Motor neuron (in vitro differentiated cells): ENCODE measurements at places on chromosomes 1 and 21. TPM values are rescaled to one million over a fixed set of nuclear protein-coding genes. Genes with fewer than 3 reads are reported as not detected.

Gene S100A12
- not detected in 2 replicates for total RNA-seq

Gene DENND2C
- 0.56 and 0.94 TPM in 2 replicates for total RNA-seq

Gene COL11A1
- 11.3 and 11.4 TPM in 2 replicates for total RNA-seq

Gene ARHGEF10L
- 35.1 and 38.4 TPM in 2 replicates for total RNA-seq

Gene MAEL
- not detected in 2 replicates for total RNA-seq

Gene UBE2Q1
- total RNA-seq, result 27.8 and 32.0 TPM in 2 replicates

Gene MEX3A
- 86.6 and 92.3 TPM in 2 replicates for total RNA-seq

Gene PADI4
- total RNA-seq, result not detected in 2 replicates

Gene KRTAP19-3
- not detected in 2 replicates for total RNA-seq

Gene ZNF683
- not detected in 2 replicates for total RNA-seq

Gene LRRC53
- total RNA-seq, result 0.22 and 0.29 TPM in 2 replicates

Gene TNFRSF8
- 0.41 and 0.47 TPM in 2 replicates for total RNA-seq

Gene ACTL8
- total RNA-seq, result not detected in 2 replicates

Gene OR14K1
- total RNA-seq, result not detected in 2 replicates

Gene SLX9
- 33.4 and 34.3 TPM in 2 replicates for total RNA-seq

Gene RIMKLA
- total RNA-seq, result 8.6 and 9.5 TPM in 2 replicates

Gene PDZK1IP1
- total RNA-seq, result not detected in 2 replicates

Gene DIO1
- 0.16 and 0.75 TPM in 2 replicates for total RNA-seq

Gene LCE1A
- not detected in 2 replicates for total RNA-seq

Gene SYCP1
- total RNA-seq, result not detected in 2 replicates

Gene THEM5
- not detected in 2 replicates for total RNA-seq

Gene RNU1-3
- total RNA-seq, result 3,288 and 3,462 TPM in 2 replicates

Gene ANGPTL3
- total RNA-seq, result 0.72 and 3.6 TPM in 2 replicates

Gene BEST4
- total RNA-seq, result 0.27 and 0.31 TPM in 2 replicates

Gene CLCA4
- total RNA-seq, result not detected in 2 replicates

Gene GFI1
- 0.15 and 0.21 TPM in 2 replicates for total RNA-seq

Gene TMEM51
- total RNA-seq, result 2.3 and 2.7 TPM in 2 replicates

Gene KCNE2
- 0.33 and 0.36 TPM in 2 replicates for total RNA-seq

Gene UTS2
- total RNA-seq, result 1.3 and 2.9 TPM in 2 replicates

Gene TSSK3
- 5.0 and 6.9 TPM in 2 replicates for total RNA-seq
